ENCODE measurements at places on chromosomes 7 and 10. TPM values are rescaled to one million over a fixed set of nuclear protein-coding genes. Genes with fewer than 3 reads are reported as not detected.

The NCF1 gene
- total RNA-seq = 0.29 TPM

The BUB3 gene
- 184 TPM for total RNA-seq

The C1QL3 gene
- not detected for total RNA-seq

The DGKB gene
- total RNA-seq = not detected

The AKR1C8 gene
- total RNA-seq = 0.24 TPM

The SLC16A9 gene
- total RNA-seq = 2.1 TPM

The VIPR2 gene
- 0.04 TPM for total RNA-seq

The CHST15 gene
- 0.13 TPM for total RNA-seq

The SCIN gene
- total RNA-seq = 9.7 TPM

The CHST3 gene
- total RNA-seq = 0.38 TPM

The FIS1 gene
- total RNA-seq = 144 TPM

The SCART1 gene
- 4.4 TPM for total RNA-seq

The GRM8 gene
- not detected for total RNA-seq

The CYP3A4 gene
- 0.07 TPM for total RNA-seq

The PPA1 gene
- 448 TPM for total RNA-seq

The GNAT3 gene
- not detected for total RNA-seq

The VWA2 gene
- not detected for total RNA-seq

The LRRN3 gene
- 0.35 TPM for total RNA-seq

The ST8SIA6 gene
- total RNA-seq = 6.6 TPM

The IQUB gene
- 1.1 TPM for total RNA-seq

The FAM221A gene
- total RNA-seq = not detected
